ENCODE measurements at places on chromosomes 2 and 18.

DNA sequence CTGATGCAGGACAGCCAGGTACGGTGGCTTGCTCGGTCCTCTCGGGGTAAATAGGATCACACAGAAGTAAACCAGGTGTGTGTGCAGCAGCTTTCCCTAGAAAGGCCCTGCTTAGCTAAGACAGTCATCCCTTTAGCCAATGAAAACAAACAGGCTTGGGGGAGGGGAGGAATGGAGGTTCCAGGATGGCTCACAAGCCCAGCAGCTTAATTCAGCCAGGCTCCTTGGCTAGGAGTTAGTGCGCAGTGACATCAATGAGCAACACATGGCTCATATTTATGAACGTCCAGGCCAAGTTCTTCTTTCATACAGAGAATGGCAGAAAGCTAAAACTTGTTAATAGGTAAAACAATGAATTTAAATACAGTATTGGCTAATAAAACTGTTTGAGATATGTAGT lies 10.2 kb downstream of the IAH1 start:
- no peak for DNase-seq

- no peak for DNase-seq
These were observed 360.3 kb downstream of the TGIF1 start for GRCh38 chr18:3810296-3810695.

- DNase-seq, result no peak
These were observed 82.8 kb upstream of the AFF3 start for GRCh38 chr2:100224988-100225710.

GRCh38 chr18:22347606-22348511 lies 69.9 kb downstream of the CTAGE1 start:
- no peak for DNase-seq

- DNase-seq, result no peak
These were observed 29.2 kb downstream of the AGAP1 start for GRCh38 chr2:235523021-235523420.

- DNase-seq, result no peak
These were observed 28.3 kb upstream of the EPHA4 start for GRCh38 chr2:221600388-221600787.

GRCh38 chr18:46877329-46877987 lies 39.8 kb downstream of the PIAS2 start:
- DNase-seq, result no peak

DNA sequence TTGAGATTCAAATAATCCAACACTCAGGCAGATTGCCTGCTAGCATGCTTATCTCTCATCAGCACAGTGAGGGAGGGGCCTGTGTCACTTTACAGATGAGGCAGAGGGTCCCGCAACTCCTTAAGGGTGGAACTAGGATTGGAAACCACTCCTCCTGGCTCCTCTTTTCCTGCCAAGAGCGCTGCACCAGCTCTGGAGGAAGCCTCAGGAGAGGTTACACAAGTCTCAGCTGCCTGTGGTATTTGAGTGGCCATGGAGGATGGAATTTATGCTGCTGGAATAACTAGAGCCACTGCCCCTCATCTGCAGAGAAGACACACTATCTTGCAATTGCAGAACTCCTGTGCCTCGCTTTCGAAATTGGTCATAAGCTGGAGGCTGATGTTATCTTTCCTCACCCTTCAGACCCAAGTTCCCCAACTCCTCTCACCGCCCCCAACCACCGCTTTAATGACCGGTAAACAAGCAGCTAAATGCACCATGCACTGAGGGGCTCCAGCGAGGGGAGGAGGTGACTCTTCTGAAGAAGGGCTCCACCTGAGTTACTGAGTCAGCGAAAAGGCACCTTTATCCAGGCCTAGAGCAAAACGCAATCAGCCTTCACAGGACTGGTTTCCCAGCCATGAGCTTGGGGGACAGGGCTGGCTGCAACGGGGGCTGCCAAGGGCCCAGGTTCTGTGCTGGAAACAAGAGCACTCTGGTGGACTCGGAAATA lies 245.8 kb downstream of the SOX11 start:
- DNase-seq, result no peak

- no peak for DNase-seq
These were observed 217.4 kb downstream of the CDCA7 start for GRCh38 chr2:173571887-173572680.

- no peak for DNase-seq
These were observed 191.0 kb downstream of the GLI2 start for GRCh38 chr2:120926463-120927264.

Measured in stimulated activated CD8-positive, alpha-beta memory T cell treated with anti-CD3 and anti-CD28 coated beads, Interleukin-7, amount 100 ng/mL, for 1 hour (primary cell).